ENCODE measurements at places on chromosomes 1 and 21. TPM values are rescaled to one million over a fixed set of nuclear protein-coding genes. Genes with fewer than 3 reads are reported as not detected.

The NES gene
- total RNA-seq: 54.7 TPM

The IVL gene
- total RNA-seq: 71.5 TPM

The NID1 gene
- 85.2 TPM for total RNA-seq

The F13B gene
- not detected for total RNA-seq

The KRTAP20-2 gene
- total RNA-seq: 1.2 TPM

The RNF207 gene
- total RNA-seq: 7.6 TPM

The TMEM35B gene
- 17.0 TPM for total RNA-seq

The CFH gene
- total RNA-seq: 44.9 TPM

The TRAF3IP3 gene
- 2.1 TPM for total RNA-seq

The SSX2IP gene
- total RNA-seq: 10.6 TPM

The CD164L2 gene
- total RNA-seq: 0.30 TPM

The RGS1 gene
- 13.0 TPM for total RNA-seq

The DR1 gene
- total RNA-seq: 24.1 TPM

The GIPC2 gene
- total RNA-seq: 2.3 TPM

The CXADR gene
- 44.4 TPM for total RNA-seq

The CHRM3 gene
- total RNA-seq: 2.0 TPM

The VSIG8 gene
- total RNA-seq: 8.2 TPM

The RRP1B gene
- total RNA-seq: 14.2 TPM

The FAM72C gene
- 0.59 TPM for total RNA-seq

The DNAJC28 gene
- 1.6 TPM for total RNA-seq

The NDC1 gene
- 17.4 TPM for total RNA-seq

Measured in skin of body (tissue), 3 donors.